OCI-M1 (cell line): ENCODE measurements at places on chromosomes 13 and 19.
A peak's percentile ranks its signal among the peaks of the same experiment; 100 is the strongest.

GRCh38 chr13:29594303-29594709 lies 1.2 kb downstream of the SLC7A1 start:
- peak; percentile 67 for DNase-seq

DNA sequence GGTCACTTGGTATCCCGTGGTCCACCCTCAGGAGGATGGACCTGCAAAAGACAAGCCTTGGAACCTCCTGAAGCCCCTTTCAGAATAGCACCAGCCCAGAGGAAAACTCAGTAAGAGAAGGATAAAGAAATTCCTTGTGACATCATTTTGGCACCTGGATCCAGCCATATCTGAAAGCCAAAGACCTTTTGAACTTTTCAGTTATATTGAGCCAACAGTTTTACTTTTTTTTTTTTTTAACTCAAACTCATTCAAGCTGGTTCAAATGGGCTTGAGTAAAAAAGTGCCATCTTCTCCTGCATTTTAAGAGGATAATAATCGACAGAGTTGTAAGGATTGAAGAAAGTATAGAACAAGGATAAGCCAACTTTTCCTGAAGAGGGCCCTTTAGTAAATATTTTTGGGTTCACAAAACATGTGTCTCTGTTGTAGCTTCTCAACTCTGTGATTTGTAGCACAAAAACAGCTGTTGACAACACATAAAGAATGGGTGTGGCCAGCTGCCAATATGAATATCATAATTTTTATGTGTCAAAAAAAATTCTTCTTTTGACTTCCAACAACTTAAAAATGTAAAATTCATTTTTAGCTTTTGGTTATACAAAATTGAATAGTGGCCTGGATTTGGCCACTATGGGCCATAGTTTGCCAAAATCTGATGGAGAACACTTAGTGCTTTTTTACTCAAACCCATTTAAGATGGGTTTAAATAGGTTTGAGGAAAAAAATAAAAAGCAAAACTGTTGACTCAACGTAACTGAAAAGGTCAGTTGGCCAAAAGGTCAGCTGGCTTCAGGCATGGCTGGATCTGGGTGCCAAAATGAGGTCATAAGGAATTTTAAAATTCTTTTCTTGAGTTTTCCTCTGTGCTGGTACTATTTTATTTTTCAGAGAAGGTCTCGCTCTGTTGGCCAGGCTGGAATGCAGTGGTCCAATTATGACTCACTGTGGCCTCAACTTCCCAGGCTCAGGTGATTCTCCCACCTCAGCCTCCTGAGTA lies 50.7 kb downstream of the ACSBG2 start:
- DNase-seq = no peak

DNA sequence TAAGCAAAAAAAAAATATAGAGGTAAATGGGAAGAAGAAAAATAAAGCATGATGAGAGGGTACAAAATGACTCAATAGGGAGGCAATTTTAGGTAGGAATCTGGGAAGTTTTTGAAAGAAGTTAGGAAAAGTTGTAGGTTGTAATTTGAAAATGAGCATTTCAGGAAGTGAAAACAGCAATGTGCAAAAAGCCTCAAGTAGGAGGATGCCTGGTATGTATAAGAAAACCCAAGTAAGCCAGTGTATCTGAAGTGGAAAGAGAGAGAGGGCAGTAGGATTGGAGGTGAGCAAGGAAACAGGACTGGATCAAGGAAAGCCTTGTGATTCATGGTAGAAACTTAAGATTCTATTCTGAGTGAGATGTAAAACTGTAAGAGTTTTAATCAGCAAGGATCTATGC lies 121.6 kb upstream of the SPRY2 start:
- DNase-seq = no peak

DNA sequence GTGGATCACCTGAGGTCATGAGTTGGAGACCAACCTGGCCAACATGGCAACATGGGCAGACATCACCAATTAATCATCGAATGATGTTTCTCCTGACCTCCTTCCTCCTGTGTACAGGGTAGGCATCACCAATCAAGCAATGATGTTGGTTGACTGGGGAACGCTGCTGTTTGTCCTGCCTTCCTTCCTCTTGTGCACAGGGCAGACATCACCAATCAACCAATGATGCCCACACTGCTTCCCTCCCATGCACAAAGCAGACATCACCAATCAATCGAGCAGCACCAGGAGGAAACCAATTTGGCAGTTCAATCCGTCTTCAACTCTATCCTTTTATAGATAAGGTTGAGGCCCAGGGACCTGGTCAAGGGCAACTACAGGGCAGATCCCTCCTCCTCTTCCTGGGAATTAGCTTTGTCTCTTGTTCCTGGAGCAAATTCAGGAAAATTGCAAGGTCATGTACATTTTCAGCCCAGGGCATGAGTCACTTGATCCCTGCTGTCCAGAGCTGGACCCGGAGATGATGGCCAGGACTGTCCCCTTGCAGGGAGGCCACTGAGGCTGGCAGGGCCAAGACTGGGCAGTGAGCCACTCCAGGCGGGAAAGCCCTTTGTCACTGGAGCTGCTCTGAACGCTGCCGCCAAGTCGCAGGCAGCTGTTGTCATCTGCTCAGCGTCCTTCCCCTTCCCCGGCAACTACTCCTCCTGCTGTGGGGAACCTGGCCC lies 5.3 kb upstream of the CSNK1G2 start:
- peak; percentile 46 for DNase-seq

- no peak for DNase-seq
Measured at GRCh38 chr19:50495020-50495531, 15.9 kb downstream of the JOSD2 start.
